ENCODE measurements at places on chromosomes 2 and 18. TPM values are rescaled to one million over a fixed set of nuclear protein-coding genes. Genes with fewer than 3 reads are reported as not detected.

DNA sequence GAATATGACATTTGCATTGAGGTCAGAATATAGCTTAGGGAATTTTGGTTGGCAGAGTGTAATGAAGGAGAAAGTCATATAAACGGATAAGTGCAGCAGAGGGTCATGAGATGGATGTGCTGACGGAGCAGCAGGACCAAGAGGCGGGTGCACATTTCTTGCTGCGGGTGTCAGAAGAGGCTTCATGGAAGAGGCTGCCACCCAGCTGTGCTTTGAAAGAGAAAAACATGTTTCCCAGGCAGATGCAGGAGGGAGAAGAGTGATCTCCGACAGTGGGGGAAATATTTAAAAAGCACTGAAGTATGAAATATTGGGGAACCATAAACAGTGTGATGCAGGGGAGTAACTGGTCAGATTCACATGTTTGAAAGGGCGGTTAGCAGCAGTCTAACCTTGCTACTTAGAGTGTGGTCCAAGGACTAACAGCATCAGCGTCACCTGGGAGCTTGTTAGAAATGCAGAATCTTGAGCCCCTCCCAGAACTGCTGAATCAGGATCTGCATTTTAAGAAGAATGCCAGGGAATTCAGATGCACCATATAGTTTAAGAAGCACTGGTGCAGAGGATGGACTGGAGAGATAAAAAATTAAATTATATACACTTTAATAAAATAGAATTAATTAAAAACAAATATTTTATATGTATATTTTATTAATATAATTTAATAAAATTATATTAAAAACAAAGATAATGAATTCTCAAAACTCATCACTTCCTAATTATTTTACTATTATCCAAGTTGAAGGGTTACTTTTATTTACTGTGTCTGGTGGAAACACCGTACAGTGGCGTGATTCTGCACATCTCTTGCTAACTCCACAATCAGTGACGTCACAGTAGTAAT lies 36.1 kb upstream of the SCYGR1 start:
- DNase-seq, result no peak
- no peaks in the 10 kb centered on the region for H3K27me3 ChIP-seq
- no peaks in the 10 kb centered on the region for H3K36me3 ChIP-seq
- H3K4me3 ChIP-seq, result no peak overlapping the region
- H3K4me1 ChIP-seq, result no peaks in the 10 kb centered on the region

PLCD4 gene
- 1.1 TPM for total RNA-seq

BCL2 gene
- 8.6 TPM for total RNA-seq

- no peak overlapping the region for H3K27ac ChIP-seq
- no peaks in the 10 kb centered on the region for H3K4me1 ChIP-seq
- no peak for DNase-seq
- H3K4me3 ChIP-seq, result no peak overlapping the region
These were observed 1971.0 kb upstream of the LRRTM1 start for GRCh38 chr2:82275599-82275998.

DNA sequence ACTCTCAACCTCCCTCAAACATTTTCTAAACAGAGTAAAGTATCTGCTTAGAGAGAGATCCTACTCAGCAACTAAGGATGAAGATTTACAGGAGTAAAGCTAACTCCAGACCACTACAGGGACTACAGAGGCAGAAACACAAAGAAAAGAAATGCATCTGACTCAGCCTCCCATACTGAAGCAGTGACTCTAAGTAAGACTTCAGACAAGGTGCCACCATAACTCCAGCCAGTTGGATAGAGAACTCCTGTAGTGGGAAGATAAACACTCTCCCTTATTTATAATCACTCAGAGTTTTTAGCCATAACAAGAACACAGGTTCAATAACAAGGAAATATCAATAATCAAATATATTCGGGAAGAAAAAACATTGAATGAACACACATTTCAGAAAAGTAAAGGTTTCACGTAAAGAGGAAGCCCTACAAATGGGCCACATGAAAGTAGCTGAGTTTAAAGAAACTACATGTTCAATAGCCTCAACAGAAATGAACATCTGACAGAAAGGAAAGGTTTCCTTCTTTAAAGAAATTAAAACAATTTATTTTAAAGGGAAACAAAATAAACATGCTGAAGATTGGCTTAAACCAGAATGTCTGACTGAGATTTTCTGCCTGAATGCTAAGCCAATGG lies 519.9 kb downstream of the KCNJ3 start:
- DNase-seq, result no peak
- no peaks in the 10 kb centered on the region for H3K4me1 ChIP-seq
- H3K27me3 ChIP-seq, result no peaks in the 10 kb centered on the region
- no peaks in the 10 kb centered on the region for H3K36me3 ChIP-seq

DNA sequence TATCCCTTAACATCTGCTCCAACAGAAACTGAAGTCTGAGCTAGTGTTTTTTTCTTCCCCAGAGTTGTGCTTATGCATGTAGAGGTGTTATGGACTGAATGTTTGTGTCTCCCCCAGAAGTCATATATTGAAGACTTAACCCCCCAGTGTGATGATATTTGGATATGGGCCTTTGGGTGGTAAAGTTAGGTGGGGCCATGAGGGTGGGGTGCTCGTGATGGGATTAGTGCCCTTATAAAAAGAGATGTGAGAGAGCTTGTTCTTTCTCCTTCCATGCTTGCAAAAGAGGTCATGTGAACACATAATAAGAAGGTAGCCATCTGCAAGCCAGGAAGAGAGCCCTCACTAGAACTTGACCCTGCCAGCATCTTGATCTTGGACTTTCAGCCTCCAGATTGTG lies 34.4 kb upstream of the APOB start:
- no peak overlapping the region for H3K4me3 ChIP-seq
- H3K4me1 ChIP-seq, result no peaks in the 10 kb centered on the region

GRCh38 chr18:55706898-55707297 lies 118.9 kb upstream of the TCF4 start:
- H3K4me3 ChIP-seq, result no peak overlapping the region
- H3K36me3 ChIP-seq, result no peaks in the 10 kb centered on the region
- no peaks in the 10 kb centered on the region for H3K4me1 ChIP-seq

KCNJ13 gene
- total RNA-seq, result 1.8 TPM

REG3A gene
- total RNA-seq, result not detected
